Activated CD4-positive, alpha-beta T cell treated with anti-CD3 and anti-CD28 coated beads for 1 hour (primary cell): ENCODE measurements at places on chromosomes 4 and X.

DNA sequence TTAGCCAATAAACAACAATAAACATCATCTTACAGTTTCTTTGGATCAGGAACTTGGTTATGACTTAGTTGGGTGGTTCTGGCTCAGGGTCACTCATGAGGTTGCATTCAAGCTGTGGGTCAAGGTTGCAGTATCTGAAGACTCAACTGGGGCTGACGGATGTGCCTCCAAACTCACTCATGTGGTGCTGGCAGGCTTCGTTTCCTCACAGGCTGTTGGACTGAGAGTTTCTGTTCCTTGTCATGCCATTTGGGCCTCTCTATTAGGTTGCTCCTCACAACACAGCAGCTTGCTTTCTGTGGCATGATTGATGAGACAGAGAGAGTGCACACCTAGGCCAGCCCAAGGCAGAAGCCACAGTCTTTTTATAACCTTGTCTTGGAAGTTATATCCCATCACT lies 20.7 kb downstream of the FRMPD3 start:
- no peak for DNase-seq

GRCh38 chr4:165367040-165367439 lies 11.8 kb upstream of the CPE start:
- no peak for DNase-seq

- DNase-seq, result no peak
These were observed 419 bp upstream of the RPGR start for GRCh38 chrX:38327775-38328081.

DNA sequence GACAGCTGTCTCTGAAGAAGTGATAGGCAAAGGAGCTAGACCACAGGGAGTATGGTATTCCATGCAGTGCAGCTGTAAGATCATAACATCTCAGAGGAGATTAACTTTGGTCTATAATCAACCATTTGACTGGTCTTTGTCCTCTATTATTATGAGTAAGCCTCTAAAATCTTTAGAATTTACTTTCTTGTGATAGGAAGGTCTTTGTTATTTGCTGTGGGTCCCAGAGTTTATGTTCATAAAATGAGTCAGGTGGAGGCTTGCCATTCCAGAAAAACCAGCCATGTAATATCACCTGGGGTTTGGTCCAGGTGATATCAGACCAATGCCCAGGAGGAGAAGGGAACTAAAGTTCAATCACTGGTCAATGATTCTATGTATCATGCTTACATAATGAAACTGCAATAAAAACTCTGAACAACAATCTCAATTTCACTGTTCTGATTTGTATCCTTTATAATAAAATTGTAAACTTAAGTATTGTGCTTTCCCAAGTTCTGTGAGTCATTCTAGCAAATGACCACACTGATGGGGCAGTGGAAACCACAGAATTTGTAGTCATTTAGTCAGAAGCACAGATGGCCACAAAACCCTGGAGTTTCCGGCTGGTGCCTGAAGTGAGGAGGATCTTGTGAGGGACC lies 239.6 kb upstream of the TRAM1L1 start:
- DNase-seq, result no peak

- DNase-seq, result no peak
These were observed 454 bp downstream of the LETM1 start for GRCh38 chr4:1855333-1856070.
